D341Med (cell line): ENCODE measurements at places on chromosomes 5 and 9.
A peak's percentile ranks its signal among the peaks of the same experiment; 100 is the strongest.

- DNase-seq, result no peak
These were observed 800.7 kb upstream of the CTNND2 start for GRCh38 chr5:12704955-12705354.

DNA sequence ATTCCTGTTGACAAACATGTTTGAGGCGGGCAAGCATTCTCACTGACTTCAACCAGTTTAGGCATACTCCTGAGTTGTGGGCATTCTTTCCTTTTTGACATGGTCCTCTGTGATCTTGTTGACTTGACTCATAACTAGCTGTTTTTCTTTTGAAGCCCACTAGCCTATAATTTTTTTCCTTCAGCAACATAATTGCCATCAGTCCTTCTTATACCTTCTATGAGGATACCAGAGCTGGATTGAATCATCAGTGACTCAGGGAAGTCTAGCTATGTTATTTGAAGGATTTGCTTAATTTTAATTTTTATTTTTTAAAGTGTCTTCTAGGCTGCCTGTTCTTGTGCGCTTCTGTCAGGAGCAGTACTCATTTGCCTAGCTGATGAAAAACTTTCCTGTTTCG, 259.5 kb downstream of the NR3C1 start:
- no peak for DNase-seq

DNA sequence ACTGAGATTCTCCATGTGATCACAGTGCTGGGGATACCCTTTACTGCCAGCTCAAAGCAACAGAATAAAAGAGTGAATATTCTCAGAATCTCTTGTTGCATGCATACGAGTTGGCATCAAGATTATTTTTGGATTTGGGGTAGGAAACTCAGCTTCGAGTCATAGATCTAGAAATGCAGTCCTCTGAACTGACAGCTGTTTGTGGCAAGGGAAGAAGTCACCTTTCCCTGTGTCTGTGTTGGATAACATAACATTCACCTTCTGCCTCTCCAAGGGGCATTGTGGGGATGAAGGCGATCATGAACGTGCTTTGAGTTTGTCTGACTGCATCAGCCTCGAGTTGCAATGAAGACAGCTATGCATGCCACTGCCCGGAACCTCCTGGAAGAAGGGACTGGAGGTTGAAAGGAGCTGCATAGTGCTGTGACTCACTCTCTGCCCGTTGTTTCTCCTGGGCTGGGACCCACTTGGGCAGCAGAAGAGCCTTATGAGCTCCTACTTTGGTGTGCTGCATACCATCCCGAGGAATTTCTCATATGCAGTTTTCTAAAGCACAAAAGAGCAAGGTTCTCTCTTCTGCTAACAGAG, 231.7 kb downstream of the ARHGAP26 start:
- DNase-seq, result no peak

- no peak for DNase-seq
These were observed 251.3 kb downstream of the GAS1 start for GRCh38 chr9:86695910-86696424.

DNA sequence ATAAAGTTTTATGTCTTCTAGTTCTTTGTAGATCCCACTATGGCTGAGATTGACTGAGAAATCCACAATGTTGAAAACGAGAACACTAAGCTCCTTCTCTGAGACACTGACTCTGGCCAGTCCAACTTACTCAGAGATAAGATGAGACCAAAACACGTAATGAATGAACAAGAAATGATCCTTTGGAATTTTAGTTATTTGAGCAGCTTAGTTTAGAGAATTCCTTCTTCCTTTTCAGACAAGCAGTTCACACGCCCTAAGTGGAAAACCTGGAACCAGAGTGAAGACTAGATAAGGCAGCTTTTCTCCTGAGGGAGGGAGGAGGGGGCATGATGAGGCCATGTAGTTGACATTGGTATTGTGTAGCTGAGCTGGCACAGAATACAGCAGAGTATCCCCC, 139.6 kb downstream of the GABRB2 start:
- DNase-seq, result no peak

- no peak for DNase-seq
These were observed 3.3 kb downstream of the ANKS6 start for GRCh38 chr9:98793031-98793430.

DNA sequence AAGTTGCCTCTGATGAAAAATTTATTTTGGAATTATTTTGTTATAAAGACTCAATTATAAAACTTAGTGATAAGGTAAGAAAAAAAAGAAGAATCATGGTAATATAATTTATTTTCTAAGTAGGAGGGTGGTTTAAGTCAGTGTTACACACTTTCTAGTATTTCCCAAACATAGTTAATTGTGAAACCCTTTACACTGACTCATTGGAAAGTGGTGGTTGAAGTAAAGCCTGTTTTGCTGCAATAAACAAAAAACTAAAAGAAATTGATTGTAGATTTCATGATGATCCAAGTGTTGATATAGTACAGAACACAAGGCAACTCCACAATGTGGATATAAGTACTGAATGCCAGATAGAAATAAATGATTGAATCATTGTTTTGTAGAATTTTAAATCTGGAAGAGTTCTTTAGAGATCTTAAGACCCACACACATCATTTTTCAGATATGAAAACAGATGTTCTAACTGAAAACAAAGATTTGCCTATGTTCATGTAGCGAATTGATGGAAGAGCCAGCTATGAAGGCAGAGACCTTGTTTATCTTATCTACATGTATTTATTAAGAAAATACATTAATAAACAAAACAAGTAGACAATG, 539.8 kb downstream of the PRELID2 start:
- DNase-seq, result no peak

- no peak for DNase-seq
These were observed 198.1 kb downstream of the TMEM167A start for GRCh38 chr5:82879089-82879488.

DNA sequence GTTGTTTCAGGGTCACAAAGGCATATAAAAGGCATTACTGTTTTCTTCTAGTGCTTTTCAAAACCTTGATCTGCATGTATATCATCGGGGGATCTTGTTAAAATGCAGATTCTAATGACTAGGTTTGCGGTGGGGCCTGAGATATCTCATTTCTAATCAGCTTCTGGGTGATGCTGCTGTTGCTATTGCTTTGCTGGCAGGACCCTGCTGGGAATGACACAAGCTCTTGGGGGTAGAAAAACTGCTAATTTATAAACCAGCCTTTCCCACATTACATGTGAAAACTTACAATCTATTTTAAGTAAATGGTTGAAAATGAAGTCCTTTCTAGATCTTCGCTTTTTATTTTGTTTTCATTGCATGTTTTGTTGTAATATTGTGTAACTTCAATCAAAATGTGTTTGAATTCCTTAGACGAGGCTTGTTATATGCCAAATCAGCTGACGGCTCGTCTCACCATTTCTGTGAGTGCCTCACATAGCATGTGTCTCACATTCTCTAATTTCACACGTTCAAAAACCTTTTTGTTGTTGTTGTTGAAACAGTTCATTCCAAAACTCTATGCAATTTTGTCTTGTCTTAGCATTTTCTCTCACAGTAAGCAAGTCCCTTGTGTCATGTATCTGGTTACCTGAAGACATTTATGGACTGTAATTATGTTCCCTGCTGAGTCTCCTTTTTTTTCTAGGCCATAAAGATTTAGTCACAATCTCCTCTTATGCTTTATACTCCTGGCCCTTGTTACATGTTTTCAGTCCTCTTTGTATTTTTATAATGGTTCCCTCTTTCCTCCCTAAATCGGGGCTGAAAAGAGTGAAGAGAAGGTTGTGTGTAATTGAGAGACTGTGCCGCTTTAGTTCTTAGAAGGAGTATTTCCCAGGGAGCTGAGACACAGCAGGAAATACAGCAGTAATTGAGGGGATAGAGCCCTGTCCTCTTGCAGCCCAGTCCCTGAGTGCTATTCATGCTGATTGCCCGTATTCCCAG, 521.0 kb upstream of the SEMA6A start:
- DNase-seq, result no peak

DNA sequence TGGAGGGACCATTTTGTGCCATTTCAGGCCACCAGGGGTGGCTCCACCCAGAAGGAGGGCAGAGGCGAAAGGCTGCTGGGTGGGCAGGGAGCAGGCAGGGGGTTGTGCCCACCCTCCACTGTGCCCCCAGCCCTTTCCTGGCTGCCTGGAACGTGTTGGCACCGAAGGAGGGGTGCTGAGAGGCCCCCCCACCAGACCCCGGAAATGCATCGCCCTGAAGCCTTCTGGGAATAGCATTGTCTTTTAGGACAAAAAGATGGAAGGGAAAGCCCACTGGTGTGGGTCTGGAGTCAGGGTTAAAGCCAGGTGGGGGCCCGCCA, 5.1 kb downstream of the NOXA1 start:
- no peak for DNase-seq

- DNase-seq, result peak; percentile 58
These were observed 3.3 kb downstream of the EBF1 start for GRCh38 chr5:159096243-159096923.

- DNase-seq, result no peak
These were observed 30.9 kb downstream of the CSF1R start for GRCh38 chr5:150055326-150056074.

- no peak for DNase-seq
These were observed 6.0 kb downstream of the ACTBL2 start for GRCh38 chr5:57476601-57477056.

DNA sequence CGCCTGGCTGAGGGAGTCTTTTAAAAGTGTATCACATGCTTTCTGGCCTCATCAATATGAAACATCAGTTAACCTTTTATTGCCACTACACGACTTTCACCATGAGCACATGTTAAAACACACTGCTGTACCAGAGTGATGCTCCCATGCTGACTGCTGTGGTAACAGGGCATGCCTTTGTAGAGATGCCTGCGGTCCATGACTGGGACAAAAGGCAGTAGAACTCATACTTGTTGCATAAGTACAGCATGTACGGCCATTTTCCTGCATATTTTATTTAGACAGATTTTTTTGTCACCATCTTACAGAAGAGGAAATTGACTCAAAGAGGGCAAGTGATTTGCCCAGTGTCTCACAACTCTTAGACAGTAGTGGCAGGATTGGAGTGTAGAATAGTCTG, 105.7 kb upstream of the ADAMTSL1 start:
- no peak for DNase-seq

DNA sequence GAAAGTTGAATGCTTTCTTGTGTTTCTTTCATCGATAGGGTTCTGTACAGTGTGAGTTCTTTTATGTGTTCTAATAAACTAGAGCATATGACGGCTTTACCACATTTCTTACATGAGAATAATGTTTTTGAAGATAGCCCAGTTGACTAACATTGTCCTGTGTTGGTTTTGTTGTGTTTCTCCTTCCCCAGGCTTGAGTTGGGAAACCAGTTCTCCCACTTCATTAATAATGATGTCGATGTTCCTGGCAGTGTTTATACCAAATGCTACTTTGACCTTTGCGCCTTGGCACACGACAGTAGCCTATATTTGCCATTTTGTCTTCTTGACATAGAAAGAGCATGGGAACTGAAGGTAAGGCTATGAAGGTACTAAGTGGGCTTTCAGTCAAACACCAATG, 14.4 kb upstream of the ZNF782 start:
- DNase-seq, result no peak

DNA sequence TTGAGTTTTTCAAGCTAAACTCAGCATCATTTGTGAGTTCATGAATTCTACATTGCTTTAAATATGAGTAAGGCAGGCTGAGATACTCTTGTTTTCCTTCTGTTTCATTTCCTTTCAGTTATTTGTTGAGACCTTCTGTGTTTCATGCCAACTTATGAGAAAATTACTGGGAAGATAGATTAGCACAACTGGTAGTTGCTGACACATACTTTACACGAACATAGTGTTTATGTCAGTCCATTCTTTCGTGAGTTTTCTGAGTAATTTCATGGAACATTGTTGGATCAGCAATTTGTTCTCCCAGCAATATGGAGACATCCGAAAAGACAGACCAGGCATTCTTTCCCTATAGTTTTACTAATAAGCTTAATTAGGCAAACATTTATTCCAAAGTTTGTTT, 102.0 kb upstream of the SMC5 start:
- no peak for DNase-seq

DNA sequence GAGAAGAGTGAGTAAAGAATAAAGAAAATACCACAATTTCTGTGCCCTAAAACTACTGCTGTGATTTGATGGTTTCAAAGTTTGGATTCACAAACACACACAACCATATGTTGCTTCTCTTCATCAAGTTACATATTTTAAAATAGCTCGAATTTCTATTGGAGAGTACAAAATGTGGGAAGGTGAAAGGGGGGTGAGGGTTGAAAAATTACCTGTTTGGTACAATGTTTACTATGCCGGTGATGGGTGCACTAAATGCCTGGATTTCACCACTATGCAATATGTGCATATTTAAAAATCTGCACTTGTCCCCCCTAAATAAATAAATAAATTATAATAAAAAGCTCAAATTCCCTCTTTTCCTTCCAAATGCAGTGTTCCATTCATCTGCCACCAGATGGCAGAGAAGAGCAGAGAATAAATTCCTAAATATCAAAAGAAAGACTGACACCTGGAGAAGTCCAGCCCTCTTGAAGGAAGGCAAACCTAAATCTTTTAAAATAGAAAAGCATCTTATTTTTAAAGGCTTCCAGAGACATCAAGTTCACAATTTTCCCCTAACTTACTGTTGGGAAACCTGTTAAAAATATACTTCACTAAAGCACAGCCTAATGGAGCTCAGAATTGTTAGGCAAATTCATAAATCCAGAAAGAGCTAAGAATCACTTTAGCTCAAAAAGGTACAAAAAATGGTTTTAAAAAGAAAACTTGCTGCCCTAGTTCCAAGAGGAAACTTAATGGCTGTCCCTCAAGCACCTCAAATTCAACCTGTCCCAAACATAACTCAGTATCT, 24.8 kb upstream of the HNRNPA0 start:
- DNase-seq, result peak; percentile 38

DNA sequence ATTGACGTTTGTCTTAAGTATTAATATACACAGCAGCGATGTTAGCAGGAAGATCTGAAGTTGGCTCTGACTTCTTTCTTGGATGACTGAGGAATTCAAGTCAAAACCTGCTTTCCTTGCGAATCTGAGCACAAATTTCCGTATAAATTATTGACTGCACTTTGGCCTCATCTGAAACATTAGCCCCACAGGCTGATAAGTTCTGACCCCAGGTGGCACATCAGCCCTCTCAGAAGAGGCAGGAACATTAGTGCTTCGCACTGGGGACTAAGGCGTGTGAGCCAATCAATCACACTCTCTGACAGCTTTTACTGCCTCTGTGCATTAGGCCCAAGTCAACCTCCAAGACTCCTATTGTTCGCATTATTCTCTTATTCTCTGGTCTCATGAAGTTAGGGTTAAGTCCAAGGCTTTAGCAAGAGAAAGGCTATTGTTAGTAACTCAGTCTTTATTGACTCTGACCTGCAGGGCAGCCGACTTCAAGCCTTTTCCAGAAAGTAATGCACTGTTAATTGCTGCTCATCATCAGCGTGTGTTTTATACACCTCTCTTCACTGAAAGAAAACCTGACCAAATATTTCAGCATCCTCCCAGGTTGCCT, 84.2 kb downstream of the ZNF608 start:
- DNase-seq, result no peak

- DNase-seq, result no peak
These were observed 188.9 kb upstream of the RPS23 start for GRCh38 chr5:82466986-82467561.

- no peak for DNase-seq
These were observed 122.2 kb downstream of the LHX2 start for GRCh38 chr9:124133727-124134126.

- no peak for DNase-seq
These were observed 1402.4 kb upstream of the NUDT12 start for GRCh38 chr5:104965006-104965405.
